T-helper 2 cell (primary cell): ENCODE measurements at places on chromosomes 2 and 18.

DNA sequence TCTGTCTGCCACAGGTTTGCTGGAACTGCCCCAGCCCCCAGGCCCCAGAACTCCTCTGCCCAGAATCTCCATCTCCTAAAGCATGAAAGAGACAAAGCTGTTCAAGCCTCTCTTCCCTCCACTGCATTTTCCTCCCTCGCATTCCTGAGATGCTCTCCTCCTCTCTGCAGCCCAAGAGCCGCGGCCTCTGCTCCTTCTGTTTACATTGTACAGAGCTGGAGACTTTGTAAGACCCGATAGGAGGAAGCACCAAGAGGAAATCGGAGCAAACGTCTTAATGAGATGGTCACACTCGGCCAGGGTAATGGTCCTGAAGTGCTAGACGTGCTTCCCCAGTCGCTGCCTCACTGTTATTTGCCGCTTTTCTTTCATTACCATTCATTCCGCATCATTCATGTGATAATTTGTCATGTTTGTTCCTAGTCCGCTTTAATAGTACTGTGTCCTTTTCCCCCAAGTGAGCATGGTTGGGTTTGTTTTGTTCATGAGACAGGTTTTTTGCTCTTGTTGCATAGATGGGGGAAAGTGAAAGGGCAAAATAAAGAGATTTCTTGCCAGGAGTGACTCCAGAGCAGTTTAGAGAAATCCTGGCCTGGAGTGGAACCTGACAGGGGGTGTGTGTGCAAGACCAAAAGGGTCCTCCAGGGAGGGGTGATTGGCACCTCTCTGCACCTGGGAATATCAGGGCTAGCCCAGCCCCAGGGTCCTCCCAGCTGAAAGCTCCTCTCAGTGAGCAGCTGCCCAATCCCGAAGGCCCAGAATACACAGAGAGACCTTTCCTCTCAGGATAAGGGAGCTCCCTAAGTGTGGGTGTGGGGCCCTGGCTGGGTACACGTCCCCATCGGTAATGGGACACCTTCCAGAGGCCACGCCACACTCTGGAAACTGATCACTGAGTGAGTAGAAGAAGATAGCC is 44.9 kb upstream of the ID2 start:
- no peak for DNase-seq

DNA sequence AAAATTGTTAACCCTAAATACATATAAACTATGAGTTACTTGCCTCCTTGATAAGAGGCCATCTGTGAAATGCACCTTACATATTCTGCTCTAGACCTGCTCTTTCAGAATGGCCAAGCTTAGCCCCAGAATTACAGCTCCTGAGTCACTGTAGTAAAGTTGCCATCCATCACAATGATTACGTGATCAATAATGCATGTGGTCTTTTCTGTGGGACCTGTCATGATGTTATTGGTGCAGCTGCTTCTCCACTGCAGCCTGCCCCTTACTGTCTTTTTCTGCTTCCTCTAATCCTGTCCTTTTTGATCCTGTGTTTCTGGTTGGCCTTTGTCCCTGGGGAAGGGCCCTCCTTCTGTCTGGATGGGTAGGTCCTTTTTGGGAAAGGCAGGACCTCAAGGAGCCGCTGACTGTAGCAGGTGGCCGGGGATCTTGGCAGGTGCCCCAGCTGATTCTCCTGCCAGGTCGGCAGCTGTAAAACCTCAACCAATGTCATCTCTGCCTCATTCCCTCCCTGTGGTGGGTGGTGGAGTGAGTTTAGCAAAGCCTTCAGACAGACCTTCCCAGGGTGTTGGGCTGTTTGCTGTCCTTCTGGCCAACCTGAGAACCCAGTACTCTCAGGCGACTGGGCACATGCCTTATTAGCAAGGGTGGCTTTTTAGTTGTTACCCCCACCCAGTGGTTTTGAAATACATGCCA is 126.2 kb upstream of the EML6 start:
- DNase-seq, result no peak

DNA sequence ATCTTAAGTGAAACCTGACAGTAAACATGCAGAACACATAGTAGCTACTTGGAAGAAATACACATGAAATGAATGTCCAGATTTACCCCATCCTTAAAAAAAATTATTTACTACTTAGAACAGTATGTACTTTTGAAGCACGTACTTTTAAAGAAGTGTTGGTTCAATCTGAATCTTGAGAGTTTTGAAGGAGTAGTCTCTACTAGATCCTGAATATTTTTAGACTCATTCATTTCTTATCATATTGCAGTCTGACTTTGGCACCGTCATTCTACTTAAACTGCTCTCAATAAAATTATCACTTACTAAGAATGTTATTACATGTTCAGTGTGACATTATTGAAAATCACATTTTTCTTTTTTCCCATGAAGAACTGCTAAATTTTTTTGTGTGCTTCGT is 187.8 kb downstream of the DPP4 start:
- DNase-seq, result no peak

GRCh38 chr2:197007716-197008628 is 81.5 kb upstream of the PGAP1 start:
- no peak for DNase-seq

DNA sequence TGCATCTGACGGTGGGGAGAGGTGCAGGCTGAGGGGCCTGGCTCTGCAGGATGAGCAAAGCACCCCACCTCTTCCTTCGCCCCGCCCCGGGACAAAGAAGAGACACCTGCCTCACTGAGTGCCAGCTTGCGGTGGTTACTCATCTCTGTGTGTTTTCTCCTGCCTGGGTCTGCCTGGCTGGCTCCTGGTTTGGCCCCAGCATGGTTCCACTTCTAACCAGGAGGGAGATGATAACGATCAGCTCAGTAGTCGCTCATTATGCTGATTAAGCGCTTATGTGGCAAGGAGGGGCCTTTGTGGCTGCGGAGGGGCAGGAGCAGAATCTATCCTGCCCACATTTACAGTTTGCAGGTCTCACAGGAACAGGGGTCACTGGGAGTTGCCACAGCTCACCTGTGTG is 68.7 kb upstream of the EDAR start:
- no peak for DNase-seq

DNA sequence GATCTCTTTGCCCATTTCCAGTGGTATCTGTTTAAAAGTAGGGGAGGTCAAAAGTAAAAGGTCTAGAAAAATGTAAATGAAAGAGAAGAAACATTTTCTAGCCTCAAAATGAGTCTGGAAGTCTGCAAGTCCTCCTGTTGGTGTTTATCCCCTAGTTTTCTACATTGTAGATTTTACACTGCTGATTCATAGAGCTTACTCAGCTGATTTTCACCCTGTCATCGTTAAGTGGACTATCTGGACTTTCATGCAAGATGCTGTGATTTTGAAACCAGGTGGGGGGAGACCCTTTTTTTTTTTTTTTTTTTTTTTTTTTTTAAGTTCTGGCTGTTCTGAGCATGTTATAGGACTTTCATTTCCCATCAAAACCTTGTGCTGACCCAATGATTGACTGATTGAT is 10.3 kb downstream of the HOXD3 start:
- DNase-seq, result no peak

GRCh38 chr18:28863396-28863795 is 686.5 kb upstream of the CDH2 start:
- DNase-seq, result no peak

DNA sequence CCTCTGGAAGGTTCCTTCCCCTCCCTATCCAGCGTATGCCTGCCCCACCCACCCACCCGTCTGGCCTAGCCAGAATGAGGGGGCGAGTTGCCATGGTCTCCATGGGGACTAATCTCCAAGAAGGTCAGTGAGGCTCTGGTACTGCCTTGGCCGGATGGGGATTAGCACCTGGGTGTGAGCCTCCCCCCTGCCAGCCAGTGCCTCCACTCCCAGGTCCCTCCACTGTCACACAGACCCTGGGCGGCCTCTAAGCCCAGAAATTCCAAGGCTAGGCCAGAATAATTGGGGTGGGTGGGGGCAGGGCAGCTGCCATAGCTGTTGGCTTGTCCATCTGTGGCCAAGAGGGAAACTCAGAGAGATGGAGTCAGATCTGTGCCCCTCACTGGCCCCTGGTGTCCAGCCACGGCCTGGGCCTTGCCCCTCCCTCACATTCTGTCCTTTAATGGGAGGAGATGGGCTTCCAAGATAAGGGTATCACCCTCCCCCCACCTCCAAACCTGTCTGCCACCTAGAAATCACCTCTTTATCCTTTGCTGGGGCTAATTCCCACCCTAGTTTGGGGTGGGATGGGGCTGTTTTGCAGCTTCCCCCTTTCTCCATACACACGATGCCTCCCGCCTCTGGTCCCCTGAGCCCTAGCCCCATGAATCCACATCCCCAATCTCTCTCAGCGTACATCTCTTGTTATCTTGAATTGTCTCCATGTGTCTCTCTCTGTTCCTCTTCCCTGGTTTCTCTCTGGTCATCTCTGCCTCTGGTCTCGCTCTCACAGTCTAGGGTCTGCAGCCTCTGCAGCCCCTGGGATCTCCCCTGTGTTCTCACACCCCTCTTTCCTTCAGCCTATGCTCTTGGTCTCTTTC is 6.0 kb upstream of the CRYBA2 start:
- no peak for DNase-seq

- no peak for DNase-seq
Measured at GRCh38 chr2:218711550-218711929, 905 bp downstream of the TTLL4 start.

GRCh38 chr2:187078297-187078696 is 229.3 kb upstream of the ZSWIM2 start:
- DNase-seq, result no peak

- DNase-seq, result no peak
Measured at GRCh38 chr2:29323961-29324360, 208.7 kb downstream of the CLIP4 start.

DNA sequence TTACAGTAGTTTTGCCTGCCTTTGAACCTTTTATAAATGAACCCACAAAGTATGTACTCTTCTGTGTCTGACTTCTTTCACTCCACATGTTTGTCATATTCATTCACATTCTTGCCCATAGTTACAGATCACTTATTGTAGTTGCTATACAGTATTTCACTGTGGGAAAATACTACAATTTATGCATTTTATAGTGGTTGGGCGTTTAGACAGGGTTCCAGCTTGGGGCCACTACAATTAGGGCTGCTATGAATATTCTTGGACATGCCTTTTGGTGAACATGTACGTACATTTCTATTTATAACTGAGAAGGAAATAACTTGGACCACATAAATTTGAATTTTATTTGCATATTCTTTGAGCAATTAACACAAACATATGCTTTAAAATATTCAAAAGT is 15.4 kb upstream of the PMAIP1 start:
- no peak for DNase-seq

- DNase-seq, result no peak
Measured at GRCh38 chr18:79548986-79549637, 130.5 kb upstream of the CTDP1 start.

DNA sequence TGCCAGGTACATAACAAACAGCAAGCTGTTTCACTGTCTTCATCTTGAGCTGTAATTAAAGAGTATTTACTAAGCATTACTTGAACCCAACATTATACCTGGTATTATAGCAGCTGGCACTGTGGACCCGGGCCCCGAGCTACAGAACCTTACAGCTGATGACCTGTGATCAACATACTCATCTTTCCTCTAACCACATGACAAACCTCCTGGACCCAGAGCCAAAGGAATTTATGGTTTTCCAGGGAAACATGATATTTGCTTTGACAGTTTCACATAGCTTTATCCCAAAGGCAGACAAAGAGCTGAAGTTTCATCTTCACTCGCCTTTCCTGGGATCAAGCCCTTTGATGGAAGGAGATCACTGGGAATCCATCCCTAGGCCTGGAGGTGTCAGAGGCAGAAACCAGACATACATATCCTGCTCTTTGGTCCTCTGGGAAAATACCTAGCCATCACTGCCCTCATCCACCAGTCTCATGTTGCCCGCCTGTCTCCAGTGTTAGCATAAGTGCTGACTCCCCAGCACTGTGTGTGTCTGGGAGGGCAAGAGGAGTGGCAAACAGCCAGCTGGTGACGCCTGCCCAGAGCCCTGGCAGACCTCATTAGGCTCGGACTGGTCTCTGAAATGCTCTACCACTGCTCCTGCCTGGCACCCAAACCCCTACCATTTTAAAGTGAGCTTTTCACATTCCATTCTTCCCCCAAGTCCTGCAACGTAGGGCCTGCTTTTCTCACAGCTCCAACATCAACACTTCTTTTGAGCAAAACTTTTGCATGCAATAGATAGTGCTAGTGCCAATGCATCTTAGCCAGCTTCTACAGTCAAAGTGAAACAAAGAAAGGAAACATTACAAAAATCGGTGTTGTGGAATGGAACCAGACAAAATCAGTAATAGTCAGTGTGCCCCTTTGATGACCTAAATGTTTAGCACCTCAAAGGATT is 138.8 kb upstream of the CTAGE1 start:
- DNase-seq, result no peak

GRCh38 chr2:151987484-151987883 is 111.4 kb downstream of the CACNB4 start:
- DNase-seq, result no peak

GRCh38 chr2:119005555-119005954 is 63.6 kb downstream of the MARCO start:
- no peak for DNase-seq

GRCh38 chr2:139478165-139478914 is 698.1 kb upstream of the NXPH2 start:
- DNase-seq, result no peak

- no peak for DNase-seq
Measured at GRCh38 chr2:144596073-144596871, 76.4 kb upstream of the ZEB2 start.

DNA sequence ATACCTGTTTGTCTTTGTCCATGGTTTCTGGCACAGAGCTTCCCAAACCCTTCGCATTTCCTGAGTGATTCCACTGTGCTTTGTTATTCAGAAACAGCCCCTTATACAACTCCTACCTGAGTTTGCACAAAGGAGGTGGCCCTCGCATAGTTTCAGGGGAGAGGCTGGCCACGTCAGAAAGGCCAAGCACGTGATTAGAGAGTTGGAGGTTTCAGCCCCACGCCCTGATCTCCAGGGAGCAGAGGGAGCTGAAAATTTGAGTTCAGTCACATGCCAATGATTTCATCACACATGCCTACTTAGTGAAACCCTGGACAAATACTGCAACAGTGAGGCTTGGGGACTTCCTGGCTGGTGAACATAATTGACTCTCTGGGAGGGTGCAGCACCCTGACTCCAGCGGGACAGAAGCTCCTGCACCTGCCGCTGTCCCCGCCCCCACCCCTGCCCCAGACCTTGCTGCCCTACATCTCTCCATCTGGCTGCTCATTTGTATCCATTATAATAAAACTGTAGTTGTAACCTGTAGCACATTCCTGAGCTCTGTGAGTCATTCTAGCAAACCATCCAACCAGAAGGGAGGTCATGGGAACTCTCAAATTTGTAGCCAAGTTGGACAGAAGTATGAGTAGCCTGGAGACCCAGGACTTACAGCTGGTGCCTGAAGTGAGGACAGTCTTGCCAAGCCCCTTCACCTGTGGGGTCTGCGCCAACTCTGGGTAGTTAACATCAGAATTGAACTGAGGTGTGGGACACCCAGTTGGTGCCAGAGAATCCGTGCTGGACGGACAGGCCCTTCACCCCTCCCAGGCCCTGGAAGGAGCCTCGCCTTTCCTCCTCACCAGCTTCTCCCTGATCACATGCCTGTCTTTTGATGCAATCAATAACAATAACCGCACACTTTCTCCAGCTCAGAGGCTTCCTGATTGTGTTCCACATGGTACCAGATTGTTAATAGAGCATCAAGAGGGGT is 224.3 kb downstream of the ANAPC1 start:
- DNase-seq, result no peak

- DNase-seq, result no peak
Measured at GRCh38 chr2:33358878-33359277, 117.6 kb upstream of the RASGRP3 start.

- no peak for DNase-seq
Measured at GRCh38 chr2:234632527-234633391, 135.9 kb upstream of the ARL4C start.
